Amniotic stem cell (primary cell): ENCODE measurements at places on chromosomes 3 and 15.

DNA sequence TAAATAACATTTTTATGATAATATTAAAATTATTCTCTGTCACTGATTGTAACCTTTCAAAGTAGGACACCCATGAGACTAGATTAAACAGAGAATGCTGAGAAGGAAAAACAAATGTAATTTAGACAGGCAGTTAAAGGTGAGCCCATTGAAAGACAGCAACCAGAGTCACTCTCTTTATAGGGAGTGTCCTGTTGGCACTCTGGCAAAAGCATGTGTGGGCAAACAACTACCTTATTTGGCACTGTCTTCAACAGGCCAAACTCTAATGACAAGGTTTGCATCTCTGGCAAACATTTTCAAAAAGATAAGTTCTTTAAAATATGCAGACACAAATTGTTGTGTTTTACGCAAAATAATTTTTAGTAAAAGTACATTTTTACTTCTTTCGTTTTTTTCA, 29.8 kb downstream of the NFKBIZ start:
- DNase-seq = no peak

- DNase-seq = no peak
These were observed 23.6 kb downstream of the UBE2E1 start for GRCh38 chr3:23829242-23829934.

GRCh38 chr15:42602501-42602900, 27.1 kb downstream of the STARD9 start:
- no peak for DNase-seq

- no peak for DNase-seq
These were observed 572.5 kb downstream of the SQOR start for GRCh38 chr15:46207341-46207740.

DNA sequence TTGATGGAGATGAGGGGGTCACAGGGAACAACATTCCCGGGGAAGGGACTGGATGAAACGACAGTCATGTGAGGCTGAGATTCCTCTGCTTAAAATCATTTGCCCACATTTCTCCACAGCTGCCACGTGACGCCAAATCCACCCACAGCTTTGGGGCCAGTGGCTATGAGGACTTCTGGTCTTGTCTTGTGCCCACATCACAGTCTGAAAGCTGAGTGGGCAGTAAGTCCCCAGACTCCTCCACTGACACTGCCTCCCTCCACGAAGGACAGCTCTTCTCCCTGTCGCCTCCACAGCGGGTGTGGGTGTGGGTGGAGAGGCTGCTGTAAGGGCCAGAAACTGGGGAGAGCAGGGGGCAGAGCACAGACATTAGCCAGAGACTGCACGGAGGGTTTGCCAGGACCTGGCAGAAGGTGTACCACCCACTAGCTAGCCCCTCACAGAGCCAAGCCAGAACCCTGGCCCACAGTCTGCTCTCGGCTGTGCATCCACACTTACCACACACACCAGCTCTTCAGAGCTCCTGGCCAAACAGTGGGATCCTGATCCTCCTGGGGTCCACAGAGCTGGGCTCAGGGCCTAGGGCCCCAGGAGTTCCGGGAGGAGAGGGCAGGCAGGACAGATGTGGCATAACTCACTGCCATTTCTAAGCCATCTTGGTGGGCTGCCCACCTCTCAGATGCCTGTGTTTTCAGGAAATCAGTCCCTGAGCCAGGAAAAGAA, 24.2 kb downstream of the RAB6B start:
- DNase-seq = no peak

- DNase-seq = peak; percentile 67
These were observed 25.7 kb downstream of the ATOSA start for GRCh38 chr15:52653431-52653964.
